ENCODE measurements at places on chromosomes 1 and 21.

DNA sequence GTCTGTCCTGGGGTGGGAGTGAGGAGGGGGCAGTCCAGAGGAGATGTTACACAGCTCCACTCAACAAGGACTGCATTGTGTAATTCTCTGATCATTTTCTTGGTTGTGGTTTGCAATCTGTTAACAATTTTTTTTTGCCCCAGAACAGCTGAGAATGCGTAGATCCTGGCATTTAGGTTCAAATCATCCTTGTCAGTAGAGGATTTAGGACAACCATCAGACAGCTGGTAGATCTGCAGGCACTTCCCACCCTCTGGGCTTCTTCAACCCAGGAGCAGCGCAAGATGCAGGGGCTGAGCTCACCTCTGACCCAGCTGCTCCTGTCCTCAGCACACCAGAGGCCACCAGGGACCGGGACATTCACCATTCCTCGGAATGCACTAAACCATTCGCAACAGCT lies 13.5 kb downstream of the BCAR3 start:
- DNase-seq = no peak

DNA sequence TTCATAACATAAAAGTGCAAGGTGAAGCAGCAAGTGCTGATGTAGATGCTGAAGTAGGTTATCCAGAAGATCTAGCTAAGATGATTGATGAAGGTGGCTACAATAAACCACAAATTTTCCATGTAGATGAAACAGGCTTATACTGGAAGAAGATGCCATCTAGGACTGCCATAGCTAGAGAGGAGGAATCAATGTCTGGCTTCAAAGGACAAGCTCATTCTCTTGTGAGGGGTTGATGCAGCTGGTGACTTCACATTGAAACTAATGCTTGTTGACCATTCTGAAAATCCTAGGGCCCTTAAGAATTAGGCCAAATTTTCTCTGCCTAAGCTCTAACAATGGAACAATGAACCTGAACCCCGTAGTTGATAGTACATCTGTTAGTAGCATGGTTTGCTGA lies 34.0 kb downstream of the FLVCR1 start:
- DNase-seq = no peak

DNA sequence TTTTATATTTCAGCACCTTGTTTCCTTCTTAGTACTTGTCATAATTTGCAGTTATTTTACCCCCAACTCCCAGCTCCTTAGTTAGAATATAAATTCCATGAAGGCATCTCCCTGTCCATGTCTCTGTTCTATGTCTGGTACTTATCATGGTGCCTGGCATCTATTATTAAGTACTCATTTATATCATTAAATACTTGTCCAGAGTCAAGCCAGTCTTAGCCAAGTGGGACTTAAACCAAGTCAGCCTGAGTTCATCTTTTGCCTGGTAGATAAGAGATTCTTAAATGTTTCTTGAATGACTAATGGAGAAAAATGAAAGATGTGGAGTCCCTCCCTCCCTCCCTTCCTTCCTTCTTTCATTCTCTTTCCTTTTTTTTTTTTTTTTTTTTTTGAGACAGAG lies 9.4 kb downstream of the SLC25A44 start:
- no peak for DNase-seq

DNA sequence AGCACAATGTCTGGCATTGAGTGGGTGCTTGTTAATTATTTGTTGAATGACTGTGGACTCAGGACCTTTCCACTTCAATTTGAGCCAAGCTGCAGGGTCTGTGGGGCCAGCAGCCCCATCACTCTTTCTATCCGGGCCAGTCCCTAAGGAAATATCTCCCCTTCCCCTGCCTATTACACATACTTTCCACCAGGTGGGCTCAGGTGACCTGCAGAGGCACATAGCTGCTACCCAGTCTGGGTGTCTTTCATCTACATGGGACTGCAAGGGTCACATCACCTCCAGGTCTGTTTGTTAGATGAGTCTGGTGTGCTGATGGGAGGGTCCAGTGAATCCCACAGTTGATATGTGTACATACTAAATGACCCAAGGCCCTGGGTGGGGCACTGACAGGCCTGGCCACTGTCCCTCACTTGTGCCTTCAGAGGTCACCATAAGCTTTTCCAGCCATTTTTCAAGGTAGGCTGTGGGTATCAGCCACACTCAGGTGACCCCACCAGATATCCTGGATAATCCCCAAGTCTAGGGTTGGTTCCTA lies 59.5 kb upstream of the KDM4A start:
- DNase-seq = no peak

DNA sequence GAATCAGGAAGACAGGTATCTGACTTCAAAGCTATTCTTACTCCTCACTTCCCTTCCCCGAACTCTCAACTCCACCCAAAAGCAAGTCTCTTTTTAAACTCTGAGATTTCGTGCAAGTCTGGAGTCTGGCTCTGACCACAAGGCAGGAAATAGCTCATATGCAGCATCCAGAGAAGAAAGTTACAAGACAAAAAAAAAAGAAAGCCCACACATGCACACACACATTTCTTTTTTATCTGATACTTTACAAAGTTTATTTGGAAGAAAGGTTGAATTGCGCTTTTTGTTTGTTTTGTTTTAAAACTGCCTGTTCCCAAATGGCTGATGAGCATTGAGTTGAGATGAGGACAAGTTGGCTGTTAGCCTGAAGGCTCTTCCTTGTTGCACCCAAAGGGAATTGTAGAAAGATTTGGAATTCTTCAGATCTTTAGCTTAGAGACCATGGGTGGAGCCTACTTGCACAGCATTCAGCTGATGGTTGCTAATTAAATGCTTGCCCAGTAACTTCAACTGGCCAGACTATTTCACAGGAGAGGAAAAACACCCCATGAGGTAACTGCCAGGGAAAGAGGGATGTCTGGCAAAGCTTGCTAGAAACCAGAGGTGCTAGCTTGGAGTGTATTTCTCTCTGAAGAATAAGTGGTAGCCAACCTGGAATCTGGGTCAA lies 490.3 kb downstream of the TTLL7 start:
- DNase-seq = peak; percentile 16

- DNase-seq = no peak
Measured at GRCh38 chr1:99497690-99498089, 148.2 kb upstream of the PALMD start.

DNA sequence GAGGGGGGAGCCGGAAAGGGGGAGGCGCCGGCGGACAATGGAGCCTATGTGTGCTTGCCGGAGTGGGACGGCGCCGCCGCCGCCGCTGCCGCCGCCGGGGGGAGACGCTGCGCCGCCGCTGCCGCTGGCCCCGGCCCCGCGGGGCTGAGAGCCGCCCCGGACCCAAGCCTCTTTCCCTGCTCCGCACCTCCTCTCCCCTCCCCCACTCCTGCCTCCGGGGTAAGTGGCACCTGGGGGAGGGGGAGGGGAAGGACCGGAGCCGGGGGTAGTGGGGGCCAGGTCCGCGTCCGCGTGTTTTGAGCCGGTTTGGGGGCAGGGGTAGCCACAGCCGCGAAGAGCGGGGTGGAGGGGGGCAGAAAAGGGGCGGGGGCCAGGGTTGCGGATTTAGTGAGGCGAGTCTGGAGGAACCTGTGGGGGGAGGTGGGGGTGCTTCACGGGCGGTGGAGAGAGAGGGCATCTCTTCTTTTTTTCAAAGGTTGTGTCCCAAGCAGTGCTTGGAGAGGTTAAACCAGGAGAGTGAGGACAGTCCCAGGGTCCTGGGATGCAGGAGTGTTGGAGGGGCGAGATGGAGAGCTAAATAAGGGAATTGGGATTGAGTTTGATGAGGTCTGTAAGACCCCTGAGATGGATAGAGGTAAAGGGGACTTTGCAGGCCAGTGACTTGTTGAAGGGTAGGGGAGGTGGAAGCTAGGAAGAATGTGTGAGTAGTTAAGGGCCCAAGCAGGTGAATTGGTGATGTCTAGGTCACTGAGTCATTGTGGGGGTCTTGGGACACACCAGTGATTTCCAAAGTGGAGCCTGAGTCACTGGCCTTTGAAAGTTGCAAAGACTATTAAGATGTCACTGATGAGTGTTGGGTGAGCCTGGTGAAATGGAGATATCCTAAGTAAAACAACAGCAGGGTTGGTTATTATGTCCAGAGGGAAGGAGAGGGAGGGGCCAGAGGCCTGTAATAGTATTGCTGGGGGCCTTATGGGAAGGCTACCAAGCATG lies 59.1 kb downstream of the BCL9 start:
- DNase-seq = peak; percentile 13

- no peak for DNase-seq
Measured at GRCh38 chr21:37915497-37915911, 753 bp downstream of the KCNJ6 start.

DNA sequence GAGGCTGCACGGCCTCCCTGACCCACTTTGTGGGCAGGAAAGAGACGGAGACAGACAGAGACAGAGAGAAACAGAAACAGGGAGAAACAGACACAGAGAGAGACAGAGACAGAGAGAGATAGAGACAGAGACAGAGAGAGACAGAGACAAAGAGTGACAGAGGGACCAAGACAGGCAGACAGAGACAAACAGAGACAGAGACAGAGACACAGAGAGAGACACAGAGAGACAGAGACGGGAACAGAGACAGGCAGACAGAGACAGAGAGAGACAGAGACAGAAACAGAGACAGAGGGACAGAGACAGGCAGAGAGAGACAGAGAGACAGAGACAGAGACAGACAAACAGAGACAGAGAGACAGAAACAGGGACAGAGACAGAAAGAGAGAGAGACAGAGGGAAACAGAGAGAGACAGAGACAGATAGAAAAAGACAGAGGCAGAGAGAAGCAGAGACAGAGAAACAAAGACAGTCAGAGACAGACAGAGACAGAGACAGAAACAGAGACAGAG lies 3.1 kb downstream of the COL6A1 start:
- no peak for DNase-seq

DNA sequence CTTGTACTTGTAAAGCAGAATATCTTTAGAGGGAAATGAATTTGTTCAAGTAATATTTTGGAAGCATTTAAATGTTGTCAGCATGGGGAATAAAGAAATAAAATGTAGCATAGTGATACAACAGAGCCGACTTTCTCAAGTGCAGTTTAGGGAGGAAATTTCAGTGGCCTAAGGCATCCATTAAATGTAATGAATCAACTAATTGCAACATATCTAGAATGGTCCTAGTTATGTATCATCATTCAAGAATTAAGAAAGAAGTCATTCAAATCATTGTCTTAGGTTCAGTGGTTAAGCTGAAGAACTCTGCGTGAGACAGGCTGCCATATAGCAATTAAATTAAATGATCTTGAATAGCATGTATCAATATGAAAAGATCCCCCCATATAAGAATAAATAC lies 360.7 kb downstream of the TBX15 start:
- DNase-seq = no peak

DNA sequence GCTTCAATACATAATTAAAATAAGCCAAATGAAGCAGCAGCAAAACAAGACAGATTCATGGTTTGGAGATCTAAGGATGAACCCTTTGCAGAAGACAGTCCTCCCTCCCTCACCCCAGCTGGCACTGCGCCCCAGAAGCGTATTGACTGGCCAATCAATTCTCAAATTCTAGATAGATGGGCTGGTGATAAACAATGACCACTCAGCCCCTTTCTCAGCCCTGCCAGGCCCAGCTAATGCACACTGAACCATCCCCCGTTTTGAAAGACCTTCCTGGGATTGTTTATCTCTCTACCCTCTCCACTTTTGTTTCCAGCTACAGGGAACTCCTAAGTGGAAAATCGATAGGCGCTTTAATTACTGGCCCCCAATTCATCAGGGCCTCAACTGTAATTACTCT lies 29.0 kb downstream of the TNR start:
- DNase-seq = no peak

DNA sequence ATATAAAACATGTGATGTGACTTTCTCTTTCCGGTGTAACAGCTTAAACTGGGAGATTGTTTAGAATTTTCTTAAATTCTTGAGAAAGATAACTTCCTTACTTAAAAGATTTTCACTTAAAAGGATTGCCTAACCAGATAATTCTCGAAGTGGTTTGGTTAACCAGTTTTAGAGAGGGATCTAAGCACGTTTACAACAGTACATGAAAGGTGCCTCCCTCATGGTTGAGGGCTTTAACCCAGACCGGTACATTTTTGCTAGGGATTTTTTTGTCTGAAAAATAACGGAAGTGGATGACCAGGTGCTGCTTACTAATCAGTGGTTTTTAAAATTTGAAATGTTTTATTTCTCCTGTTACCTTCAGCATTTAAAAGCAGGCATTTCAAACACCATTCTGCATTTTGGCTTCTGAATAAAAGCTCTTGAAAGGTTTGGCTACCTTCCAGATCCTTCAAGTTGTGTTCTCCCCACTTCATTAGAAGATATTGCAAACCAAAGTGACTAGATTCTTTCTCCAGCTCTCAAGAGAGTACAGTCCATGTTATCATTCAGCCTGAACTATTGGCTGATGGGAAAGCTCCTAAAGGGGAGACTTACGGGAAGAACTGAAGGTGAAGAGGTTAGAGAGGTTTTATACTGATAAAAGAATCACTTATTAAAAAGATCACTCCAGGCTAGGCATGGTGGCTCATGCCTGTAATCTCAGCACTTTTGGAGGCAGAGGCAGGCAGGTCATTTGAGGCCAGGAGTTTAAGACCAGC lies 12.8 kb downstream of the S100PBP start:
- no peak for DNase-seq

DNA sequence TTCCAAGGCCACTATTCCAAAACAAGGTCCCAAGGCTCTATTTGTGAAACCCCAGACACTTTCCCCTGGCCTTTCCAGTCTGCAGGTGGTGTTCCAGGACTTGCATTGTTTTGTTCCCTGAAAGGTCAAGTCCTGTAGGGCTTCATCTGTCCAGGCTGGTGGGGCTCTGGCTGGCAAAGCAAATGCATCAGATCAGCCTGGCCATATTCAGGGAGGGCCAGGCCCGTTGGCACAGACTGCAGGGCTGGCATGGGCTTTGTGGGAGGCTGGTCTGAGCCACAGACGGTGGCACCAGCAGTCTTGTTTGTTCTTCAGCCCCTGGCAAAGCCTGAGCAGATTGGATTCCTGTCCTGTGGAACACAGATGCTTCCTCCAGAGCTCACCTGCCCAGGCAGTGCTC lies 93.0 kb downstream of the SPATA46 start:
- no peak for DNase-seq

DNA sequence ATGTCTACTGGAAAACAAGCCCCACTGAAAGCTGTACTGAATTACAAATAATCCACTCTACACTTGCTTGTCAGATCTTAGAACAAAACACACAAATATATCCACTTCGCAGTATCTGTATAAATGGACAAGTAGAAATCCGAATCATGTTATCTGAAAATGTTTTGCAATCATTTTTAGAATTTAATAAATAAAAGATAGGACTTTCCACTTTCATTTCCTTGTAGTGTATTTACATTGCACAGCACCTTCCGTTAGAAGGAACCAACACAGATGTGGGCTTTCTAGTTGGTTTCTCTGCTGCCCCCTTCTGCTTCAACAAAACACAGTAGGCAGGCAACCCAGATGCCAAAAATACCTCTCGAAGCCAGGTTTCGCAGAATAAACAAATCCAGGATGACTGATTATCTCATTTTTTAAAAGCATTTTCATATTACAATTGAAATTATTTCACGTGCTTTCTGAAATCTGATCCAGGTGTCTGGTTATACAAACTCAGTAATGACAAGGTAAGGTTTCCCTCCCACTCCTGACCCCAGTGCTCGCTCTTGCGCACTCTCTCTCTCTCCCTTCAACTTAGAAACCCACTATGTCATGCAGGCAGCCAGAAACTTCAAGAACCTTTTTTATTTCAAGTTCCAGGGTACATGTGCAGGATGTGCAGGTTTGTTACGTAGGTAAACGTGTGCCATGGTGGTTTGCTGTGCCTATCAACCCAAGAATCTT lies 389.9 kb downstream of the SMYD3 start:
- DNase-seq = peak; percentile 29

- DNase-seq = no peak
Measured at GRCh38 chr1:181630838-181631237, 147.5 kb downstream of the CACNA1E start.

- DNase-seq = no peak
Measured at GRCh38 chr1:167532964-167533824, 14.9 kb upstream of the CD247 start.
